Mesothelial cell of epicardium (in vitro differentiated cells): ENCODE measurements at places on chromosomes 13 and 19. TPM values are rescaled to one million over a fixed set of nuclear protein-coding genes. Genes with fewer than 3 reads are reported as not detected.

Gene DNAJC15
- total RNA-seq, result 31.6 to 35.9 TPM (median 32.5 TPM) in 3 replicates

Gene CCL25
- 0.29 to 0.42 TPM in 2 of 3 replicates, not detected in the other for total RNA-seq

Gene IGFLR1
- total RNA-seq, result 2.7 to 3.2 TPM (median 2.8 TPM) in 3 replicates

Gene PALM
- 80.5 to 87.1 TPM (median 86.9 TPM) in 3 replicates for total RNA-seq

Gene IGFL2
- 2.0 to 3.7 TPM (median 3.7 TPM) in 3 replicates for total RNA-seq

Gene CLEC11A
- total RNA-seq, result 33.0 to 34.4 TPM (median 33.6 TPM) in 3 replicates

Gene RNF113B
- not detected in 3 replicates for total RNA-seq

Gene ZNF844
- 13.5 to 15.1 TPM (median 13.5 TPM) in 3 replicates for total RNA-seq

Gene NALCN
- total RNA-seq, result 2.1 to 2.5 TPM (median 2.2 TPM) in 3 replicates

Gene RINL
- total RNA-seq, result 2.1 to 3.3 TPM (median 2.3 TPM) in 3 replicates

Gene DIAPH3
- total RNA-seq, result 13.4 to 16.8 TPM (median 16.5 TPM) in 3 replicates

Gene RAB3A
- total RNA-seq, result 5.9 to 6.7 TPM (median 6.4 TPM) in 3 replicates

GRCh38 chr13:50744116-50744660 is 99.3 kb downstream of the DLEU7 start:
- no peak for DNase-seq

GRCh38 chr19:50519006-50519575 is 5.4 kb upstream of the ASPDH start:
- no peak for DNase-seq

DNA sequence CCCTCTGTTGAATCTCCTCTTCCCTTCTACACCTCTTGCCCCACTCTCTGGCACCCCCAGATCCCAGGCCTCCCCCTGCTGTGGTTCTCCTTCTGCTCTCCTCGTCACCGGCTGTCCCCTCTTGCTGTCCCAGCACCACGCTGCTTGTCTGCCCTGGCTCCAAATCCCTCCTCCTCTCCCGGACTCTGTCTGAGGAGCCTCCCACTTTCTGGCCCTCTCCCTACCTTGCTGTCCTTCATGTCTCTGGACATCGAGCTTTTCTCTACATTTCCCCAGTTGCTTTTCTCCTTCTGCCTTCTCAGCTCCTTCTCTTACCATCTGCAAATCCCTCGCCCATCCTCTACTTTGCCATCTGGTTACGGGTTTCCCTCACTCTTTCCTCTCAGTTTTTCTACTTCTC is 1.2 kb downstream of the ZNF347 start:
- DNase-seq, result no peak

- no peak for DNase-seq
Measured at GRCh38 chr13:66534561-66534960, 695.6 kb downstream of the PCDH9 start.

GRCh38 chr13:52642131-52642530 is at the start of gene HNRNPA1L2:
Gene HNRNPA1L2, plus strand, starts transcription at chr13:52642431. Its CDS starts 62 bp downstream, at chr13:52642493.
- DNase-seq, result no peak

- DNase-seq, result no peak
Measured at GRCh38 chr13:30779016-30779415, 43.7 kb downstream of the ALOX5AP start.

- no peak for DNase-seq
Measured at GRCh38 chr13:80695841-80696240, 354.9 kb upstream of the SPRY2 start.

- no peak for DNase-seq
Measured at GRCh38 chr13:25478186-25478585, 106.4 kb downstream of the ATP8A2 start.

- DNase-seq, result no peak
Measured at GRCh38 chr19:10092648-10093294, 6.7 kb downstream of the SHFL start.

DNA sequence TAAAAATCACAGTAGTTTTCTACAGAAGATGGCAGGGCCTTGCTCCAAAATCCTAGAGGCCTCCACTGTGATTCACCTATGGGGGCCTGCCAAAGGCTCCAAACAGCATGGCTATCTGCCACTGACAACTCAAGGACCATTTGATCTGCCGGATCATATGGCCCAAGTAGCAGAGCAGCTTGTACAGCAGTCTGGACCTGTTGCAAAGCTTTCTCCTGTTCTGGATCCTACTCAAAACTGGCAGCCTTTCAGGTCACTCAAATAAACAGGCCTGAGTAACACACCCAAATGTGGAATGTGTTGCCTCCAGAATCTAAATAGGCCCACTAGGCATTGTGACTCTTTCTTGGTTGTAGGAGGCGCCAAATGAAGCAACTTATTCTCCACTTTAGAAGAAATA is 1049.3 kb downstream of the PCDH9 start:
- DNase-seq, result no peak

GRCh38 chr19:37007587-37008220 is 70.5 kb upstream of the ZNF420 start:
- DNase-seq, result no peak

DNA sequence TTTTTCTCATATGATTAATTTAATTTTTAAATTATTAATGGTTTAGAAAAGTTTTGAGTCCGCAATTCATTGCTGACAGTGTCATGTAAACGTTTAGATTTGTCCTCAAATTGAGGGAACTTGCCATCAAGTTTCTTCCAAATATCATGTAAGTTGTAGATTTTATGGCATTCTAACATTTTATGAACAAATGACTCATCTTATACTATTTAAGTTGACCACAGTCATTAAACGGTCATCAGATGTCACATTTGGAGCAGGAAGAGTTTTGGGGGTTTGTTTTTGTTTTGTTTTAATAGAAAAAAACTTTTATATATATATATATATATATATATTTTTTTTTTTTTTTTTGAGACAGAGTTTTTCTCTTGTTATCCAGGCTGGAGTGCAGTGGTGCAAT is 4.3 kb downstream of the ZNF114 start:
- DNase-seq, result no peak

DNA sequence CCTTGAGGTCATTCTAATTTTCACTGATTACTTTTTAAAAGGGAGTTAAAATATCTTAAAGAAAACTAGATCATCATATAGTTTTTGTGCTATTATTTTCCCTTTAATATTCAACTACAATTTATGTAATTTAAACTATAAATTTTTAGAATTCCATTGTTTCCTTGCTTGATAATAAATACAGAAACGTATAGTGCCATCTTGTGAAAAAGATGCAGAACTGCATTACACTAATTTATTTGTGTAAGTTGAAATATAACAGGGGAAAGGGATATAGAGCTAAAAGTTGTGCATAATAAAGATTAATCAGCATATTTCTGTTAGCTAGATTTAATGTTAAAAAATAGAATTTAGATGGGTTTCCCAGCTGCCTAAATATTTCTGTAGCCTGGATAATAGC is 61.5 kb upstream of the TDRD3 start:
- DNase-seq, result no peak

GRCh38 chr13:74003374-74003773 is 130.8 kb downstream of the KLF12 start:
- DNase-seq, result no peak

DNA sequence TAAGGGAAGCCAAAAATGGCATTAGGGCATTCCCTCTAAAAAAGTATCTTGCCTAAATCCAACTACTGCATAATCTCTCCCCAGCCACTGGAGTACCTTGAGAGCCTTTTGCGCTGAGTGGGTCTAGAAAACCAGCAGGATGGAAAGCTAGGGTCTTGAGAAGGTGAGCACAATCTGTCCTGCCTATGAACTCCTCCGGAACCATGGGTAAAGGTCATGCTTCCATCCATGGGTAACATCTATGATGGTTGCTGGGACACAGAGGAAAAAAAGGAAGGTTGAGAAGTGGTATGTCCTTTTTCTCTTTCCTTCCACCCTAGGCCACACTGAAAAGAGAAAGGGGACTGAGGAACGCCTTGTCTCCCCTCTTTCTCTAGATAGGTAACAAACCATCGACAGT is 52.4 kb downstream of the ZNF676 start:
- DNase-seq, result no peak

DNA sequence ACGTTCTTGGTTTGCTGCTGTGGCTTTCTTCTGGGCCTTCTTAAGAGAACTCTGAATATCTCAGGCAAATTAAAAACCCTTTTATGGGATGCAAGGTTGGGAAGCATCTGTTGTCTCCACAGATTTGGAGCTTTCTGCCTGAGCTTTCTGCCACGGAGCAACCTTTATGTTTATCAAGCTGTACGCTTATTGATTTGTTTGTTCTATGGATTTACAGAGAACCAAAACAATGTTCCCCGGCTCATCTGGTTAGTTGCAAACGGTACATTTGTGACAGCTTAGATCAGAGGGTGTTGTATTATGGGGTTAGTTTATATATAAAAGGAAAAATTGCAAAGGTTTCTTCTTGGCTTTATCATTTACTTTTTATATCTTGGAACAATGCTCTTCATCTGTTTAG is 479.6 kb downstream of the DIAPH3 start:
- no peak for DNase-seq

GRCh38 chr19:38679839-38680238 is 32.4 kb downstream of the ACTN4 start:
- no peak for DNase-seq

GRCh38 chr13:40756042-40756441 is 14.9 kb downstream of the MRPS31 start:
- DNase-seq, result no peak

GRCh38 chr19:32255536-32256295 is 89.7 kb upstream of the ZNF507 start:
- no peak for DNase-seq

- DNase-seq, result no peak
Measured at GRCh38 chr13:99956473-99957349, 14.9 kb downstream of the ZIC5 start.

DNA sequence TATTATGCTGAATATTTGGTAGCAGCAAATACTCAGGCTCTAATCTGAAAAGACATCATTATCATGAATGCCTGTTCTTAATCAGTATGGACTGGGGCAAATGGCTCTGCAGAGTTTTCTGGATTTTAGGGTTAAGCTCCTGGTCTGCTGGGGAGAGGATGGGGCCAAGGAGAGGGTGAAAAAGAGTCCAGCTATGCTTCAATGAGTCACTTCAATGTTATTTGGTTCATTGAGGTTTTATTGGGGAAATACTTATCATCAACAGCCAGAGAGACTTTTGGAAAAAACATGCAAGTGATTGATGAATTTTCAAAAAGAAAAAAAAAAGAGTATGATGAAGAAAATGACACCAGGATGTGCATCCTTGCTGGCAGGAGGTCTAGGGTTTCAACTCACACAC is 278.3 kb downstream of the UQCRFS1 start:
- no peak for DNase-seq

DNA sequence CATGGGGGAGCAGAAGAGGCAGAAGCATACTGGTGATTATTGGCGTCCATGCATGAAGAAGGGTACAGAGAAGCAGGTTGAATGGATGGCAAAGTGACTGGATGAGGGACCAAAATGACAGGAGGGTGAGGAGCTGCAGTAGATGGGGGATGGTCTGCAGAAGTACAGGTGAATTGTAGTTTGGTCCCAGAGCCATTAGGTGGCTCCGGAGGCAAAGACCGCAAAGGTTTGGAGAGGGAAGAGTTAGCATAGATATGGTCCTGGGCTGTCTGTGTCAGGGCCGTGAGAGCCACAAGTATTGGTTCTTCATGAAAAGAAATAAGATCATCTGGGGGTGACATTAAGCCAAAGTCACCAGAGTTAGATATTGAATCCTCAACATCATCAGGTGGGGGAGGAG is 59.0 kb upstream of the ZNF726 start:
- no peak for DNase-seq

GRCh38 chr19:39389631-39390414 is 1.1 kb downstream of the PAF1 start:
- no peak for DNase-seq

- DNase-seq, result no peak
Measured at GRCh38 chr13:40794414-40795368, 5.3 kb downstream of the SLC25A15 start.

DNA sequence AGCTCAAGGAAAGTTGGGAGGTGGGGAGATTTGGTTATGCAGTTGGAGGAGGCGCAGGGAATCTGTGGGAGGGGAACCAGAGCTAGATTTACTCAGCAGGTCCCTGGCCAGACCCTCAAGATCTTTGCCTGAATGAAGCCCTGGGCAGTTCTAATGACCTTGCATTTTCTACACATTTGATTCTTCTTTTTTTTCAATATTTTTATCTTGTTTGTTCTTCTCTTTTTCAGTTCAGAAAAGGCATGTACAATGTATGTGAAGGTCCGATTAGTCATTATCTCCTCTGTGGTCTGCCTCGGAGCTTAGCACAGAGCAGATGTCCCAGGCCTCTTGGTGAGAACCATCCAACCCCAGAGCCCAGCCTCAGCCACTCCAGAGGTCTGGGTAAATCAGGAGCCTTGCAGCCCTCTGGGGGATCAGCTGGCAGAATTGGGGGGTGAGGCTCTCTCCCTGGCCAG is 24.2 kb downstream of the SERP2 start:
- no peak for DNase-seq

DNA sequence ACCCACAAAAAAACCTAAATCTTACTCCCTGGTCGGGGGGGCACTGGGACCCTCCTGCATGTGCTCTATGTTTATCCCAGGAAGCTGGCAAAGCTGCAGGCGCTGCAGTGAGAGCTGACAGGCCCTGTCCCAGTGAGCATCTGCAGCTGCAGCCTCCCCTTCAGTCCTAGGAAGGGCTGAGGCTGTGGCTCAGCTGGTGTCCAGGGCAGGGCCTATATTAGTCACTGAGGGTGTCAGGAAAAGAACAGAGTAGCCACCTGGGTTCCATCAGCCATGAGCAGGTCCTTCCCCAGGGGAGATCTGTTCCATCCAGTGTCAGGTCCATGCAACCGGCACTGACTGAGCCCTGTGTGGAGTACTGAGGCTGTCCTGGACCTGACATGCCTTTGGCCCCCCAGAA is 120.5 kb downstream of the TNFRSF19 start:
- no peak for DNase-seq

DNA sequence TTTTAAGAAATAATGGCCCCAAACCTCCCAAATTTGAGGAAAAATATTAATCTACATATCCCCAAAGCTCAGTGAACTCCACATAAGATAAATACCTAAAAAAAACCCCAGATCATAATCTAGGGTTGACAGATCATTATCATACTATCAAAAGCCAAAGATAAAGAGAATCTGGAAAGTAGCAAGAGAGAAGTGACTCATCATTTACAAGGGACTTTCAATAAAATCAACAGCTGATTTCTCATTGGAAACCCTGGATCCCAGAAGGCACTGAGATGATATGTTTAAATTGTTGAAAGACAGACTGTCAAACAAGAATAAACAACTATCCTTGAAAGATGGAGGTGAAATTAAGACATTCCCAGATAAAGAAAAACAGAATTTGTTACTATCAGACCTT is 199.3 kb downstream of the KCNRG start:
- DNase-seq, result no peak

GRCh38 chr19:43465468-43466120 is at the start of gene LYPD3:
Gene LYPD3, minus strand, starts transcription at chr19:43465608. Its CDS starts 37 bp downstream, at chr19:43465571.
- DNase-seq, result no peak

GRCh38 chr19:41531438-41532311 is 44.3 kb upstream of the CEACAM21 start:
- no peak for DNase-seq

GRCh38 chr13:22765547-22765946 is 415.2 kb upstream of the SGCG start:
- DNase-seq, result no peak

- no peak for DNase-seq
Measured at GRCh38 chr19:54558339-54558738, 15.3 kb upstream of the LILRA2 start.

GRCh38 chr19:17834350-17835181 is 13.2 kb downstream of the JAK3 start:
- no peak for DNase-seq

- DNase-seq, result no peak
Measured at GRCh38 chr13:20425819-20426219, 99.8 kb downstream of the CRYL1 start.

- DNase-seq, result no peak
Measured at GRCh38 chr19:47186446-47187334, 44.3 kb downstream of the BBC3 start.

GRCh38 chr13:43963726-43964125 is 84.0 kb downstream of the LACC1 start:
- no peak for DNase-seq

- DNase-seq, result no peak
Measured at GRCh38 chr19:2365201-2365970, 5.3 kb downstream of the TMPRSS9 start.
